Activated CD4-positive, alpha-beta memory T cell treated with anti-CD3 and anti-CD28 coated beads for 36 hours (primary cell): ENCODE measurements at places on chromosomes 13 and 19. TPM values are rescaled to one million over a fixed set of nuclear protein-coding genes. Genes with fewer than 3 reads are reported as not detected.

UTP14C gene
- 6.2 TPM for total RNA-seq

DNA sequence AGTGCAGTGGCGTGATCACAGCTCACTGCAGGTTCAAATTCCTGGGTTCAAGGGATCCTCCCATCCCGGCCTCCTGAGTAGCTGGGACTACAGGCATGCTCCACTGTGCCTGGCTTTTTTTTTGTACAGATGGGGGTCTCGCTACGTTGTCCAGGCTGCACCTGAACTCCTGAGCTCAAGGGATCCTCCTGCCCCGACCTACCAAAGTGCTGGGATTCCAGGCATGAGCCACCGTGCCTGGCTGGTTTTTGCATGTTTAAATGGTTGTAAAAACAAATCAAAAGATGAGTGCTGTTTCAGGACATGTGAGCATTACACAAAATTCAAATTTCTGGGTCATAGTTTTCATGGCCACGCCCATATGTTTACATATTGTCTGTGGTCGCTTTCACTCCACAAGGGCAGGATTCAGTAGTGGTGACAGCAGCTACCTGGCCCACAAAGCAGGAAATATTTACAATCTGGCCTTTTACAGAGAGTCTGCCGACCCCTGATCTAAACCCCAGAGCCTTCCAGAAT lies 5.3 kb downstream of the MATK start:
- no peak for DNase-seq

DNA sequence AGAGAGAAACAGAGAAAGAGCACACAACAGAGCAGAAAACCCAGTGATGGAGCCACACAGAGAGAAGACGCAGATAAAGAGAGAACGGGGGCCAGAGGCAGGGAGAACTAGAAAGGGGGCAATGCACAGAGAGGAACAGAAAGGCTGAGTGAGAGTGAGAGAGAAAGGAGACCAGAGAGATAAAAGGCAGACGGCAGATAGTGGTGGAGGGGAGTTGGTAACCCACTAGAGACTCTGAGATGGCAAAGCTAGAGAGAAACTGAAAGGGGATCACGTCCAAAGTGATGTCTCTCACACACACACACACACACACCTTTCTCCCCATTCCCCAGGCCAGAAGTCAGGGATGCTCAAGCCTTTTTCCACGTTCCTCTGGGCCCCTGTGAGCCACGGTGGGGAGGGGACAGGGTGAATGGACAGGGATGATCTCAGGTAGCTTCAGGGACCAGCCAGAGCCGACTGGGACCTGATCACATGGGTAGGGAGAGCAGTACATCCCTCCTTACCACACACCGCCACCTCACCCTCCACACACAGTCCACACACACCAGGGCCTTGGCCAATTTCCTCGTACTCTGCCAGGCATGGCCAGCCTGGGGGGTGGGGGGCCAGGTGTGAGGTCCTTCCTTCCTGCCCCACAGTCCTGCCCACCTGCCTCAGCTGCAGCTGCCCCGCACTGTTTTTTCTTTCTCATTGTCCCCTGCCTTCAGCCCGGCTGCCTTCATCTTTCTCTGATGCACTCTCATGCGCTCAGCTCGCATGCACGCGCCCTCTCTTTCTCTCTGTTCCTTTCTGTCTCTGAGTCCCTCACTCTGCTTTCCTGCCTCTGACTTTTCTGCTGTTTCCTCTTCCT lies 22.5 kb upstream of the POU2F2 start:
- no peak for DNase-seq

DNA sequence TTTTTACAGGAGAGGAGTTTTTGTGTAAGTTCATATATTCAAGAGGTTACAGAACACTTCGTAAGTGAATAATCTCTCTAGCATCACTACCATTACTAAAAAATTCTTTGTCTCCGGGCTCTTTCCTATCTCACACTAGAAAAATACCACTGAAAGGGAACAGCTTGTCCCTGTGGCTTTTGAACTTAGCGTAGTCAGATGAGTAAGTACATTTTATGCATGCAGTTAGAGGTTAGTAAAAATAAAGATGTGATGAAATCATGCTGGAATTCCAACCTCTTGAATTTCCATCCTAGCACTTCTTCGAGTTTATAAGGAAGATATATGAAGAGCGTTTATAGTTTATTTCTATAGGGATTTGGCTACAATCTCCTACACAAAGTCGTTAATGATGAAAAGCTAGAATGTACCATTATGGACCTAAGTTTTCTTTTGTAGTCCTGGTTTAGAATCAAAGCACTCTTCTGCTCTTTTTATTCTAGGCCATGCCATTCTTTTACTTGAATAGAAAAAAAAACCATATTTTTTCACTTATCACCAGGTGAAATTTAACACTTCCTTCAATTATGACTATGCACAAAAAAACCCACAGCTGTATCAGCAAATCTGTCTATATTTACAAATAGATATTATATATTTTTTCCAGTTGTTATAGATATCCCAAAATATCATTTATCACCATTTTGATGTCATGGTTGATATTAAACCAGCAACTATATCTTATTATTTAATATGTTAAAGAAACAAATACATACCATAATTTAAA lies 139.9 kb upstream of the PCDH9 start:
- no peak for DNase-seq

MICU2 gene
- total RNA-seq = 32.6 TPM

DNA sequence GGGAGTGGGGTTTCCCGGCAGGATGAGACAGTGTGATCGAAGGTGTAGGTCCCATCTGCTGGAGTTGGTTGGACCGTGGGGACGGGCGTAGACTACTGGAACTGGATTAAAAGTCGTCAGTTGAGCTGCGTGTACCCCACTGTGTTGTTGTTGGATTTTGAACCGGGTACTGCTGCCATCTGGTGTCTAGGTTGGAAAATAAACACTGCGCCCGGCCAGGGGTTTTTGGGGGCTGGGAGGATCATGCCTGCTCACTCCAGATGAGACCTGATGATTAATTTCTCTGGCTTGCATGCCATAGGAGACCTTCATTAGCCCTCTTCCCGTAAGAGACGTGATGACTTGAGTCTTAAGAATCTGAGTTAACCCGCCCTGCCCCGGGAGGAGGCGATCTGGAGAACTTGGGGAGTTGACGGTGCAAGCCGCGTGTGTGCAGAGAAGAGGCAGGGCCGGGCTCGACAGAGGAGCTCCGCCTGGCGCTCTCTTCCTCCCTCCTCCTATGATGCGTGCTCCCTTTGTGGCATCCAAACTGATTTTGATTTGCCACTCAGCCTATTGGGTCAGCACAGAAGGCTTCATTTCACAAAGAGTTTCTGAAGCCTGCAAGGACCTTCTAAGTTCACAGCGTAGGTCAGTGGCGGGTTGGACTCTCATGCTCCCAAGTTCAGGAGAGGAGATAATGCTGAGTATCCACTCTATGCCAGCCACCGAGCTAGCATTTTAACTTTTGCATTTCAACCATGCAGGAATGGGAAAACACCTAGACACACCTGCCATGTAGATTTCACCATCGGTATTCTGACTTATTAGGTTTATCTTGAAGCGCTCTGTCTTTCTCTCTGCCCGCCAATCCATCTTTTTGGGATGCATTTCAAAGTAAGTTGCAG lies 2.7 kb downstream of the UHRF1 start:
- peak; percentile 88 for DNase-seq

TRIP10 gene
- total RNA-seq = 56.2 TPM

- DNase-seq = no peak
Measured at GRCh38 chr19:31338069-31338776, 11.0 kb downstream of the TSHZ3 start.

ZNF540 gene
- 0.86 TPM for total RNA-seq

- DNase-seq = no peak
Measured at GRCh38 chr19:2588081-2588777, 112.3 kb downstream of the GADD45B start.

CDX2 gene
- not detected for total RNA-seq

- no peak for DNase-seq
Measured at GRCh38 chr13:44765001-44765471, 188.9 kb upstream of the TSC22D1 start.

RFPL4A gene
- total RNA-seq = not detected

EFNB2 gene
- not detected for total RNA-seq

DNA sequence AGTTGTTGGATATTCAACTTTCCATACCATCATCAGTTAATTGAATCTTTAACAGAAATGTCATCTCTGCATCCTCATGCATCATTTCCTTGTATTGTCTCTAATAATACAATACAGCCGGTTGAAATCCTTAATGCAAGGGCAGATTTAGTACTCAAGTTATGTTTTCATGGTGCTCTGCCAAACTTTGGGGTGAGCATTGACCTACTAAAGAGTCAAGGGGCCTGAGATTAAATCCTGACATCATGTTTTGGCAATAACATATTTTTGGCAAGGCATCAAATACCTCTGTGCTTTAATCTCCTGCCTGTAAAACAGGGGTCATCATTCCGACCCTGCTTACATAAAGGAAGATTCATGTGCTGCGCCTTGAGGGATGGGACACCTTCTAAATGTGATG lies 42.7 kb upstream of the ABCC4 start:
- DNase-seq = no peak

ZNF135 gene
- total RNA-seq = 0.12 TPM

DNA sequence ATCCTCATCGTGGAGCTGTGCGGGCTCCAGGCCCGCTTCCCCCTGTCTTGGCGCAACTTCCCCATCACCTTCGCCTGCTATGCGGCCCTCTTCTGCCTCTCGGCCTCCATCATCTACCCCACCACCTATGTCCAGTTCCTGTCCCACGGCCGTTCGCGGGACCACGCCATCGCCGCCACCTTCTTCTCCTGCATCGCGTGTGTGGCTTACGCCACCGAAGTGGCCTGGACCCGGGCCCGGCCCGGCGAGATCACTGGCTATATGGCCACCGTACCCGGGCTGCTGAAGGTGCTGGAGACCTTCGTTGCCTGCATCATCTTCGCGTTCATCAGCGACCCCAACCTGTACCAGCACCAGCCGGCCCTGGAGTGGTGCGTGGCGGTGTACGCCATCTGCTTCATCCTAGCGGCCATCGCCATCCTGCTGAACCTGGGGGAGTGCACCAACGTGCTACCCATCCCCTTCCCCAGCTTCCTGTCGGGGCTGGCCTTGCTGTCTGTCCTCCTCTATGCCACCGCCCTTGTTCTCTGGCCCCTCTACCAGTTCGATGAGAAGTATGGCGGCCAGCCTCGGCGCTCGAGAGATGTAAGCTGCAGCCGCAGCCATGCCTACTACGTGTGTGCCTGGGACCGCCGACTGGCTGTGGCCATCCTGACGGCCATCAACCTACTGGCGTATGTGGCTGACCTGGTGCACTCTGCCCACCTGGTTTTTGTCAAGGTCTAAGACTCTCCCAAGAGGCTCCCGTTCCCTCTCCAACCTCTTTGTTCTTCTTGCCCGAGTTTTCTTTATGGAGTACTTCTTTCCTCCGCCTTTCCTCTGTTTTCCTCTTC lies 6.3 kb downstream of the MYADM start:
- no peak for DNase-seq

CLEC4G gene
- not detected for total RNA-seq

GRCh38 chr13:38980750-38981078 lies 9.9 kb downstream of the STOML3 start:
- DNase-seq = no peak

DNA sequence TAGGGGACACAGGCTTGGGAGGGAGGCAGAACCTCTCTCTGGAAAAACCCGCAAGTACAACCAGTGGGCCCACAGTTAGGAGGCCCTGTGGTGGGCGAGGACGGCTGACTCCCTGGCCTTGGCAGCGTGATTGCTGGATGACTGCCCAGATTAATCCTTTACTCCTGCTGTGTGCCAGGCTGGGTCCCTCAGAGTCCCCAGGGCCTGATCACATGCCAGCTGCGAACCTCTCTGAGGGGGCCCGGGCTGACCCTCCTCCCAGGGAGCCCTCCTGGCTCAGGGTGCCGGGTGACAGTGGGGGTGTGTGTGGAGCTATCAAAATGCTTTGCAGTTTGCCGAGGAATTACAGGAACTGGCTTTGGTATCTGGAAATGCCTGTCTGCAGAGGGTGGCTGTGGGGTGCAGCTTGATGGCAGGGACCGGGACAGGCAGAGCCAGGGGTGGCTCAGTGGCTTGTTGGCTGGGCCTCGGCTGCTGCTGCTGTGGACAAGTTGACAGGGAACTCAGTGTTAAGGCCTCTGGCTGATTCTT lies 48.9 kb downstream of the DNM2 start:
- no peak for DNase-seq

MCF2L gene
- total RNA-seq = 7.1 TPM

IRGC gene
- not detected for total RNA-seq

DNA sequence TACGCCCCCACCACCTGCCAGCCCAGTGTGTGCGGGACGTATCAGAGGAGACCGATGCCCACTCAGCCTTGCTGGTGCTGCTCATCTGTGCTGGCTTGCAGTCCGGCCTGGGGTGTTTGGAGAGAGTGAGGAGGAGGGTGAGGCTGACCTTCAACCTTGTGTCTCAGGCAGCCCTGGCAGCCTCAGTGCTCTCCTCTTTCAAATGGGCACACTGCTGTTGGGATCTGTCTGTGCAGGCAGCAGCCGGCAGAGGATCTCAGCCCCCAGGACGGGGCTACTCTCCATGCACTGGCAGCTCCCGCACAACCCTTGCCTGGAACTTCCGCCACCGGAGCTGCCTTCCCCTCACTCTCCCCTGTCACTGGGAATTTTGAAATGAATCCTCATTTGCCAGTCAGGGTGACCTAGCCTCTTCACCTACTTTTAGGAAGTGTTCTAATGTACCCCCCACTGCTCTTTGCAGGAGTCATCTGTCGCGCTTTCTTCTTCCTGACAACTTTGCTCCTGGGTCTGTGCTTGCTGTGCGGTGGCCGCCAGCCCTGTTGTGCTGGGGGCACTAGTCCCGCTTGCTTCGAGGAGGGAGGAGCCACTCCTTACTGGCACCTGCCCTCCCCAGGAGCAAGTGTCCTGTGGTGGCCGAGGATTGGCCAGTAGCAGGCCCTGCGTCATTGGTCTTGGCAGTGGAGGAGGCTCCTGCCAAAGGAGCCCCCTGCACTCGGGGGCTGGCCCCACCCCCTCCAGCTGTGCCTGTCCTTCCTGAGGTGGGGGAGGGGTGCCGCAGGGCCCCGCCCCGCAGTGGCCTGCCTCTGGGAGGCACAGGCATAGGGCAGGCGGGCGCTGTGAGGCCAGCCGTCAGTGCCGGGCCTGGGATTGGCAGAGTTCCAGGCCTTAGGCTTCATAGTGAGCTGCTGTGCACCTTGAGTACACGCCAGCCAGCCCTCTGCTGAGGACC lies 53.4 kb downstream of the TSSK6 start:
- DNase-seq = peak; percentile 24

ZNF441 gene
- 6.4 TPM for total RNA-seq

DNA sequence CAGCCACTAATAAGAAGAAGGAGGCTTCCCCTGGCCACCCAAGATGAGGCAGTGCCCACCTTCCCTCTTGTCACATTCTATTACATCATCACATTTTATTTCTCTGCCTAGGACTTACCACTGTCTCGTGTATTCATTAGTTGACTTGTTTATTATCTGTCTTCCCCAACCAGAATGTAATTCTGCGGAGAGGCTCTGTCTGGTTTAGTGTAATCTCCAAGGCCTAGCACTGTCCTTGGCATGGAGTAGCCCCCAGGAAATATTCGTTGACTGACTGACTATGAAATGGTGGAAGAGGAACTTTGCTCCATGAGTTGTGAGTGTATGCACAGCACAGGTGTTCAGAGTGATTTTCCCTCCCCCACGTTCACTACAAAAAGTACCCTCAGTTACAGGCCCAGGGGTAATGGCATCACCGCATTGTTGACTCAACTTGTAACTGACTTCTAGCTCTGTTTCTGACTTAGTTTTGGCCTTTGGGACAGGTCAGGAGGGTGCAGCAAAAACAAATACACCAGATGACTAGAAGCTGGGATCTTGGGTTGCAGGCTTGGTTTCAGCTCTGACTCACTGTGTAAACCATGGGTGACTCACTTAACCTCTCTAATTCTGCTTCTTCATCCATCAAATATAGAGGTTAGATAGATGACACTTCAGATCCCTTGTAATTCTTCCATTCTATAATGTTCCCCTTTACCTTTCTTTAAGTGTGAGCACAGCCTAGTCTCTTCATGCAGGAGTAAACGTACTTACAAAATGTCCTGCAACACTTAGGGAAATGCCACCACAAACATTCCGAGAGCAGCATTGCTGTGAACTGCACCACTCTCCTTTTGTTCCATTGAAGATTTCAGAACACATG lies 229.7 kb downstream of the KCNRG start:
- DNase-seq = peak; percentile 85
